ENCODE measurements at places on chromosomes 2 and 18.

- no peak for DNase-seq
These were observed 2.9 kb upstream of the DSG4 start for GRCh38 chr18:31373641-31374040.

- no peak for DNase-seq
These were observed 127.3 kb downstream of the TMEM163 start for GRCh38 chr2:134591526-134591925.

GRCh38 chr2:1651121-1652033 is 92.9 kb downstream of the PXDN start:
- no peak for DNase-seq

DNA sequence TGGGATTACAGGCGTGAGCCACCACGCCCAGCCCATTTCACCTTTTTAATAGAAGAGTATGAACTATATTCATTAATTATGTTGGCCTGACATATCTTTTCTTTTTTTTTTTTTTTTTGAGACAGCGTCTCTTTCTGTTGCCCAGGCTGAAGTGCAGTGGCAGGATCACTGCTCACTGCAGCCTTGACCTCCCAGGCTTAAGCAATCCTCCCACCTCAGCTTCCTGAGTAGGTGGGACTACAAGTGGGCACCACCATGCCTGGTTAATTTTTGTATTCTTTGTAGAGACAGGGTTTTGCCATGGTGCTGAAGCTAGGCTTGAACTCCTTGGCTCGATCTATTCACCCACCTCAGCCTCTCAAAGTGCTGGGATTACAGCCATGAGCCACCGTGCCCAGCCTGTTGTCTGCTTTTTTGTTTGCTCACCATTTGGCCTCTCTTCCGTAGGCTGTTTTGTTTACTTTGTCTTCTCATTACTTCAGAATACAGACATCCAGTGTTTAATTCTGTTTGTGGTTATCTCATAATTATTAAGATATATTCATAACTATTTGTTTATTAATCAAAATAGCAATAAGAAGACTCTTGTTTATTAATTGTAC is 16.3 kb upstream of the CDH2 start:
- DNase-seq, result no peak

GRCh38 chr18:70421471-70422390 is 132.9 kb downstream of the SOCS6 start:
- DNase-seq, result no peak

DNA sequence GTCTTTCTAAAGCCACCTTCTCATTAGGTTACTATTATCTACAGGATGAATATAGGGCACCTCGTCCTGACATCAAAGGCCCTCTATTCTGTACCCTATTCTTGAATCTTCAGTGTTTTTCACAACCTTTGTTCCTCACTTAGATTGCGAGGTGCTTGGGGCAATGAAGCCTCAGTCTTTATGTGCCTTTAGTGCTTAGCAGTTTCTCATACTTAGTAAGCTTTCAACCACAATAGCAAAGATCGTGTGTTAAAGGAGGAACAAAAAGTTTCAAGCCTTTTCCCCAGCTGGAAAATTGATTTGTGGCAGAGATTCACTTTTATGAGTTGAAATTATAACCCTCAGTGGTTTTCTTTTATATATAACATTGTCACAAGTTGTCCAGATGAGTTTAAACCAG is 226.9 kb downstream of the MYO3B start:
- DNase-seq, result no peak

DNA sequence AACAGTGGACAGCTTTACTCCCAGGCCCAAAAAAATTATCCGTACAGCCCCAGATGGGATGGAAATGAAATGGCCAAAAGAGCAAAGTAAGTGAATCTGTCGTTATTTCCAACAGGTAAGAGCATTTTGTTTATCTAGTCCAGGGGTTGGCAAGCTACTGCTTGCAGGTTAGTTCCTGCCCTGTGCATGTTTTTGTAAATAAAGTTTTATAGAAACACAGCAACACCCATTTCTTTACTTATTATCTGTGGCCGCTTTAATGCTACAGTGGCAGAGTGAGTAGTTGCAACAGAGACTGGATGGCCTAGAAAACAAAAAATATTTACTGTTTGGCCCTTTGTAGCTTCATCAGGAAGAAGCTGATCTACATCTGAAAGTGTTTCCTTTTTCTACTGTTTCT is 94.3 kb upstream of the FOSL2 start:
- no peak for DNase-seq

GRCh38 chr2:177817300-177817699 is 255.3 kb downstream of the PDE11A start:
- no peak for DNase-seq

DNA sequence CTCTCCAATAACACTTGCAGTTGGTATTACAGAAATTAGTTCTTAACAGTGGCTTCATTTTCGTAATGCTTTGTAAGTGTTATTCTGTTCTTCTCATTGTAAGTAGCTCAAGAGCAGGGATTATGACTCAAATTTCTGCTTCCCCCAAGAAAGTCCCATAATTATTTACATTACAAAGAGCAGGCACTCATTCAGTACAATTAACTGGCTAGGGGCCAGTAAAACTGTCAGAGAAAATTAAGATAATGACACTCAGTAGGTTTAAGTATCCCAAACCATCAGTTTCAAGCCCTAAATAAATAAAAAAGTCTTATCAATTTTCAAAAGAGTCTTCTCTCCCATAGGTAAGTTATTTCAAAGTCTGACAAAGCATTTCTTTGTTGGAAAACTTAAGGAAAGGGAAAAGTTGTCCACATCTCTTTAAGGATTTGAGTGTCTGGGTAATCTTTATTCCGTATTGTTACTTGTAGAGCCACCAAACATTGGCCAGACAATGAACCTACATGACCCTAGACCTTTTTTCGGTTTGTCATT is 137.1 kb downstream of the ARHGAP28 start:
- DNase-seq, result no peak

- DNase-seq, result no peak
These were observed 21.9 kb upstream of the MGAT5 start for GRCh38 chr2:134231965-134232340.

- DNase-seq, result no peak
These were observed 496.7 kb downstream of the EIPR1 start for GRCh38 chr2:2880938-2881337.

DNA sequence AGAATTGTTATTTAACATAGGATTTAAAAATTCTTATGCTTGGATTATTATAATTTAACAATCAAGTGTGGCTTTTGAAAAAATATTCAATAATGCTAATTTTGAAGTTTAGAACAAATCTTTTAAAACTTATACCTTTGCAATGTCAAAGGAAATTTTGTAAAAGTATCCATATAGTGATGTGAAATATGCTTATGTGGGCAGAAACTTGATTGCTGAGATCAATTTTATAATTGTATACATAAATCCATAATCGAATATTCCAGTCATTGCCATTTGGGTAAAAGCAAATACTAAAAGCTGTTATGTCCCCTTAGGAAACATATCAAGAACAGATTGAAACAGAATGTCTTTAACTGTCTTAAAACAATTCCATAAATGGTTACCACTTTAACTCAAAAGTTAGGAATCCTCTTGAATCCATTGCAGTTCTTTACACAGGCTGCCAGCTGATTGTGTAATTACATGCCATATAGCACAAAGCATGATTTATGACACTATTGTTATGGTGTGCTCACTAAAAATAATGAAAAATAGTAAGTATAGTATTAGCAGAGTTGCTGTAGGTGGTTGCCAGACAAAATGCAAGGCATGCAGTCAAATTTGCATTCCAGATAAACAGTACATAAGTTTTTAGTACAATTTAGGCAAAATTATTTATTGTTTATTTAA is 24.2 kb downstream of the PLCL1 start:
- no peak for DNase-seq

DNA sequence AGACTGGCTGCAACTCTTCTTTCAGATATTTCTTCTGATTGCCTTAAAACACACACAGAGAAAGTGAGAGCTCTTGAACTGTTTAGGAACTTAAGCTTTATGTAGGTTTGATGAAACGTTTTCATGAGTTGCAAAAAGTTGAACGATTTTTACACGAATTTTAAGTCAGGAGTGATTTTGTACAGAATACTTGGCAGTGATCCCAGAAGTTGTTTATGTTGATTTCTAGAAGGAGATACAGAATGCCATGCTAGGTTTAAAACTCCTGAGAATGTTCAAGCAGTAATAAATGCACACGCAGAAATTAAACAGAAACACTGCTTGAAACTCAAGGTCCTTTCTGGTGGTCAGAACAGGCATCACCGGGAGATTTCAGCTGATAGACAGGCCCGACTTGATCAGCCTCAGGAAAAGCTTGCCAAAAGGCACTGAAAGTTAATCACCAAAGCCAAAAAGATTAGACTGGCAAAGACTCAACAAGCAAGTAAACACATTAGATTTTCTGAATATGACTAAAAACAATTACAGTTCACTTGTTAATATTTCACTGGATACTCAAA is 123.1 kb downstream of the SOCS6 start:
- no peak for DNase-seq

GRCh38 chr2:16653799-16654198 is 11.8 kb downstream of the CYRIA start:
- DNase-seq, result no peak

DNA sequence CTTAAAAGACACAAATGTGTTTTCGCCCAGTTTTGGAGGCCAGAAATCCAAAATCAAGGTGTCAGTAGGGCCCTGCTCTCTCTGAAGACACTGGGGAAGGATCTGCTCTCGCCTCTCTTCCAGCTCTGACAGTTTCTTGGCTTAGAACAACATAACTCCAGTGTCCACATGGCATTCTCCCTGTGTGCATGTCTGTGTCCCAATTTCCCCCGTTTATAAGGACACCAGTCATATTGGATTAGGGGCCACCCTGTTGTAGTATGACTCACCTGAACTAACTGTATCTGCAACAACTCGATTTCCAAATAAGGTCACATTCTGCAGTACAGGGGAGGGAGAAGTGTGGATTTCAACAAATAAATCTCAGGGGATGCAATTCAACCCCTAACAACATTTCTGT is 263.2 kb downstream of the SS18 start:
- no peak for DNase-seq

- no peak for DNase-seq
These were observed 471.1 kb upstream of the MEX3C start for GRCh38 chr18:51668607-51669006.

DNA sequence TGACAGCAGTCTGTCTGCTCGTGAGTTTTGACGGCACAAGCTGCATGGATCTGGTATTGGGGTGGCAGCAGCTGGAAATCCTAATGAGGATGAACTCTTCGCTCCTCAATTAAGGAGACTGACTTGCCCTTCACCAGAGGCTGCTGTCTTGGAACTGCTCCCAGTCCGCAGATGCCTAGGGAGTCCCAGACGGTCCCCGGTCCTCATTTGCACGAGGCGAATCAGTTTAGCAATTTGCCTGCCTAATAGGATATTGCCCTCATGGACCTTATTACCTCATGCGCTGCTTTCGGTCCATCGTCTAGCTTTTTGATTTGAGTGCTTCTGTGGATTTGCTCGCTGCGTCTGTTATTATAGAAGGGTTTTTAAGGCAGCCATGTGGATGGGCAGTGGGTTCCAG is 40.6 kb downstream of the ASAP2 start:
- no peak for DNase-seq

GRCh38 chr2:182280118-182280517 is 146.7 kb downstream of the PDE1A start:
- DNase-seq, result no peak

- DNase-seq, result no peak
These were observed 189.3 kb downstream of the CLIP4 start for GRCh38 chr2:29304399-29305060.

GRCh38 chr2:39433586-39434195 is 3.4 kb downstream of the MAP4K3 start:
- no peak for DNase-seq

GRCh38 chr18:48862132-48862531 is 88.6 kb downstream of the SMAD7 start:
- no peak for DNase-seq

GRCh38 chr2:57973621-57974186 is 72.9 kb upstream of the VRK2 start:
- no peak for DNase-seq

- DNase-seq, result no peak
These were observed 47.8 kb upstream of the FZD7 start for GRCh38 chr2:201985728-201986462.

GRCh38 chr18:56291294-56291693 is 347.1 kb downstream of the TXNL1 start:
- no peak for DNase-seq

DNA sequence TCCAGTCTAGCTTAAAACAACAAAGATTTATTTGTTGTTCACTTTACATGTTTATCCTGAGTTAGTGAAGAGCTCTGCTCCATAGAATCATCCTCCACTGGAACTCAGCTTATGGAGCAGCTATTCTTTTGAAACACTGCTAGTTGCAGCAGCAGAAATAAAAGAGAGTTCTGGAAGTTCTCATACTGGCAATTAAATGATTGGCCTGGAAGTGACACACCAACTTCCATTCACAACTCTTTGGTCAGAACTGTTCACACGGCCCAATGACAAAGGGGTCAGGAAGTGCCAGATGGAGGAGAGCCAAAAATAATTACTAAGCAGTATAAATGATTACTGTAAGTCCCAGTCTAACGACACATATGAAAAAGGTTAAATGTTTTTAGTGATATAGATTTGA is 39.1 kb downstream of the FBXO11 start:
- DNase-seq, result no peak

- peak; percentile 60 for DNase-seq
These were observed 166.9 kb downstream of the MSH2 start for GRCh38 chr2:47569658-47570475.

- DNase-seq, result peak; percentile 41
These were observed 109.1 kb upstream of the OTOS start for GRCh38 chr2:240249423-240250149.

DNA sequence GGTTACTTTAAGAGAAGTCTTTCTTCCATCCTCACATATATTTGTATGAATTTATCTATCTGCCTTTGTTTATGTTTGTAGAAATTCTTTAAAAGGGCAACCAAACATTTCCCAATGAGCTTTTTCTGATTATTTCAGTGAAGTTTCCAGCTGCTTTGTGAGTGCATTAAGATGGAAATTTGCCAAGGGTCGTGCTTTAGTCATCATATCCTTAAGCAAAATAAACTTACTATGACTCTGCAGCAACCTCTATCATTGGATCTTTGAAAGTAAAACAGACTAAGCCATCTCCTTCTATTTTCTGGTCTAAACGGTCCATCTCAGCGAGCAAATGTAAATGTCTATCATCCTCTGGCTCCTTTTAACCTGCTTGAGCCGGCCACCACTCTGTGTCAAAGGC is 489.3 kb downstream of the SOX11 start:
- DNase-seq, result no peak

DNA sequence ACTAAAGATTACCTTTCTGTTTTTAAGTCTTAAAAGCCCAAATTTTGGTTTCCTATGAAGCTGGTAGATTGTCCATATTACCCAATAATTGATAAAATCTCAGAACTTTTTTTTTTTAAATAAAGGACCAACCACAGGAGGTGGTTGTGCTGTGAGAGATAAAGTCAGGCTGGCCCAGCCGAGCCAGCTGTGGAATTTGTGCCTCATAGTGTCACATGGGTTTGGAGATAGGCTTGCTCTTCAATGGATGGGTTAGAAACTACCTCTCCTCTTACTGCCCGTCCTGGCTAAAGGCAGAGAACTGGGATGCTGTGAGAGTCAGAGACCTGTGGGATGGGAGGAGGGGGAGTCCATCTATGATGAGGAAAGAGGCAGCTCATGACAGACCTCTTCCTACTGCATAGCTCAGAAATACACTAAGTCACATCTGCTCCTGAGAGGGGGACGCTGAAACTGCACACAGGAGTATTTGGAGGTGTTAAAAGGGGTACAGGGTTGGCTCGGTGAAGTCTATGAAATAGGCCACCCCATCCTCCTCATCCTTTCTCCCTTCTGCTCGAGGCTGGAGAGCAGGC is 99.7 kb upstream of the MGAT4A start:
- DNase-seq, result peak; percentile 54

GRCh38 chr2:240637116-240637900 is 12.0 kb downstream of the GPR35 start:
- DNase-seq, result no peak

GRCh38 chr18:25352629-25353005 is 651 bp upstream of the ZNF521 start:
- DNase-seq, result no peak

Measured in activated CD4-positive, alpha-beta T cell treated with anti-CD3 and anti-CD28 coated beads, Interleukin-2, amount 10 ng/mL, durations not matched to agents 24 days and 14 days (primary cell).